Activated CD8-positive, alpha-beta memory T cell treated with anti-CD3 and anti-CD28 coated beads for 1 hour (primary cell): ENCODE measurements at places on chromosomes 6 and 20.

DNA sequence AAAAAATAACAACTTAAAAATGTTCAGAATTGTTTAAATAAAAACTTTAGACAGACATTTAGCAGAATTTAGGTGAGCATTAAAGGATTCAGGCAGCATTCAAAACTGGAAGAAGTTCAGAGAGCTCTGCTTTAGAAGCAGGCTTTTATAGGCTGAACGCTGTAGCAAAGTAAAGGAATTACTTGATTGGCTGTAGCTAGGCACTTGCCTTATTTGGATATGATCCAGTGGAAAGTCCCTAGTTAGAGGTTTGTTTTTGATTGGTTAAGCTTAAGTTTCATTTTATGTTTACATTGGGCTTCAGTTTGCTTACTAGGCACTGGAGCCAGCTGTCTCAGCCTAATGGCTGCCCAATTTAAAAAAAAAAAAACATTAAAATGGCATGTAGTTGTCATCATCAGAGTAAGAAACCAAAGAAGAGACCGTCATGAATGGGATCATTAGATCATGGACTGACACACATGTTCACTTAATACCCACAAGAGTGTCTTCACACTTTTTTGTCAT lies 65.1 kb downstream of the CBFA2T2 start:
- DNase-seq: no peak

- DNase-seq: no peak
These were observed 57.1 kb downstream of the MAP3K4 start for GRCh38 chr6:161048641-161049040.

DNA sequence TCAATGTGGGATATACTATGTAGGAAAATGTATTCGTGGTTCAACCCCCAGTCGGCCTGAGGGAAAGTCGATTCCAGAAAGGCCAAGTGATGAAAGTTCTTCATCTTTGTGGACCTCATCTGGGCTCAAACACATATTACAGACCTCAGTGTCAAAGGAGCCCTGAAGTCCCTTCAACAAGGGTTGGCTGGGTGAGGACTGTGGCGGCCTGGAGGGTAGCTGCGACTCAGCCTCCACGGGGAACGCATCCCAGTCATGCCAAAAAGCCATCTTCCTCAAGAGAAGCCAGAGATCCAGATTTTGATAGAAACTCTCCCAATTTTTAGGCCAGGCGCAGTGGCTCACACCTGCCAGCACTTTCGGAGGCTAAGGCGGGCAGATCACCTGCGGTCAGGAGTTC lies 158.6 kb upstream of the PTPN1 start:
- no peak for DNase-seq

DNA sequence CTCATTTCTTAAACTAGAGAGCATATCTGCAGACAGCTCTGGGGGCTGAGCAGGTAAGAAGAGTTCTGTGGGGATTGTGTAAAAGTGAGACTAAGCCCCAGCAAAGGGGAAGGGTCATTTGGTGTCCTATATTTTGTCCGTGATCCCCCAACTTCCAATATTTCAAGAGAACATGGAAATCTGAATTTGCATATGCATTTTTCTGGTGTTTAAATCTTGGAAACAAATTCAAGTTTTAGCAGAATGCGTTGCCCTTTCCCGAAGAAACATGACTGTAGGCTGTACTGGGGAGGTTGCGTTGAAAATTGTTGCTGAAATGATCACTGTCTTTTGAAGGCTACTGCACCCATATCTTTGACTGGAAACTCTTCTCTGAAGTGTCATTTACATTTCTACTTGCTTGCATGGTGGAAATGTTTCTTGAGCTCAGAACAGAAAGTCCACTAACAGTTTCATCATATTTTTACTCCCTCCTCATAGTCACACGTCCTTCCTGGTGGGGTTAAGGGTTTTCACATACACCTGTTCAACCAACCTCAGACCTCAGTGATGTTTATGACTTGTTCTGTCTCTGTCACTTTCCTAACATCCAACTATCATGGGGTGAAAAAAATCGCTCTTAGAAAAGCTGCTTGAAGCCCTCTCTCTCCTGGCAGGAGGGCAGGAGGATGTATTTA lies 140.3 kb downstream of the BCAS1 start:
- DNase-seq: no peak

- no peak for DNase-seq
These were observed 448.0 kb downstream of the TENT5A start for GRCh38 chr6:81304466-81304865.

- no peak for DNase-seq
These were observed 20.8 kb upstream of the EMILIN3 start for GRCh38 chr20:41387444-41387851.

- no peak for DNase-seq
These were observed 36.6 kb downstream of the ABRACL start for GRCh38 chr6:139064981-139065665.

DNA sequence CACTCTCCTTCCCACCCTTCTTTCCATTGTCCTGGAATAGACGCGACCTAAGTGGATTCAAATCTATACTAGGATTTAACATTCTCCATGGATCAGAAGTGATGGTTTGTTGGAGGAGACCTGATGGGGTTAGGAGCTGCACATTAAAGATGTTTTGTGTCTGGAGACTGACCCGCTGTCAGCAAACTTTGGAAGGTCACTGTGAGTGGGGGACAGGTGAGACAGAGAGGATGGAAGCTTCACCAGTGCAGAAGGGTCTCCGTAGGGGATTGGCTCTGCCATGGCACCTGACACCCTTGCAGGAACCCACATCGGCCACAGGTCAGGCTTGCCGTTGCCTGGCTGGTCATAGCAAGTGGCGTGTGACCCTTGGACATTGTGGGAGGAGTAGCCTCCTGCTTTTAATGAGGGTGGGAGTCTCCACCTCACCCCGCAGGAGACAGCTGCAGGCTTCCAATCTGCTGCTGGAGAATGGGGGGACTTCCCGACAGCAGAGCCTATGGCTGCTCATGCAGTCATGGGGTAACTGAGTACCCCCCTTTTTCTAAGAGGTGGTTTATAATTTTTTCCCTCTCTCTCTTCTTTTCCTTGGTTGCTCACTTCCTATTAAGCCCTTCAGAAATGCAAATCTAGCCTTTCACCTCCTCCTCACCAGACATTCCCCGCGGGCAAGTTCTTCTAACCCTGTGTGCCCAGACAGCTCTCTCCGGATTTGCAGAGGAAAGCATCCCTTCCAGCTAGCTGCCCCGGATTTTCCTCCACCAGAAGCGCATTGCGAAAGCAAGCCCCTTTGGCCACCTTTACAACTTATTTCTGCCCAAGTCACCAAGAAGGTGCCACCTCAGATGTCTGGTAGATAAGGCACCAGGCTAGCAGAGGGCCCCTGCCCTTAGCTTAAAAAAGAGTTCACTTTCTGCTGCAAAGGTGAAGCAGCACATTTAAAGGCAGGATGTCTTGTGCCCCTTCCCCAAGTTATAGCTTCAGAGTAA lies 53.5 kb downstream of the DACT2 start:
- DNase-seq: no peak

- no peak for DNase-seq
These were observed 32.1 kb downstream of the DAAM2 start for GRCh38 chr6:39824030-39824926.

DNA sequence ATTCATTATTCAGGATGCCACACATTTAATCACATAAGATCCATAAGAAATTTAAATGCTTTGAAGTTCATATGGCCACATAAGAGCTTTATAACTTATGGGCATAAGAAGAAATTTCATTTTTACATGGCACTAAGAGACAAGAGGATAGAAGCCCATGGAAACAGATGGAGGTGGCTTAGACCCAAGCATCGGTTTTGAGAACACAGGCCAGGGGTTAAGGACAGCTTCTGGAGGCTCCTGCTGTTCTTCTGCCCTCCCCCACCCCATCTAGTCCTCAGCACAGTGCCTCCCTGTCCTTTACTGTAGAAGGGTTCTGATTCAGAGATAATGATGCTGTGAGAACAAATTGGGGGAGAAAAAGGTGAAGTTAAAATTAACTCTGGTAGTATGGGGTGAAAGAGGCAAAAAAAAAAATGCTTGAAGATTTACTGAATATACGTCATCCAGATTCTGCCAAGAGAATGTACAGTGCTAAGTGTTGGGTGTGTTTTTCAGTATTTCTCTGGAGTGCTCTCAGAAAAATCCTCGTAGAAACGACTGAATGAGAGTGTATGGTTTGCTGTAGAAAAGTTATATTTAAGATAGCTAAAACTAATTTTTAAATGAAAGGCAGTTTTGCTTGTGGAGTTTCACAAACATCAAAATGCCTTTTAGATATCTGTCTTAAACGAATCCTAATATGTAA lies 539.7 kb downstream of the QKI start:
- DNase-seq: no peak

DNA sequence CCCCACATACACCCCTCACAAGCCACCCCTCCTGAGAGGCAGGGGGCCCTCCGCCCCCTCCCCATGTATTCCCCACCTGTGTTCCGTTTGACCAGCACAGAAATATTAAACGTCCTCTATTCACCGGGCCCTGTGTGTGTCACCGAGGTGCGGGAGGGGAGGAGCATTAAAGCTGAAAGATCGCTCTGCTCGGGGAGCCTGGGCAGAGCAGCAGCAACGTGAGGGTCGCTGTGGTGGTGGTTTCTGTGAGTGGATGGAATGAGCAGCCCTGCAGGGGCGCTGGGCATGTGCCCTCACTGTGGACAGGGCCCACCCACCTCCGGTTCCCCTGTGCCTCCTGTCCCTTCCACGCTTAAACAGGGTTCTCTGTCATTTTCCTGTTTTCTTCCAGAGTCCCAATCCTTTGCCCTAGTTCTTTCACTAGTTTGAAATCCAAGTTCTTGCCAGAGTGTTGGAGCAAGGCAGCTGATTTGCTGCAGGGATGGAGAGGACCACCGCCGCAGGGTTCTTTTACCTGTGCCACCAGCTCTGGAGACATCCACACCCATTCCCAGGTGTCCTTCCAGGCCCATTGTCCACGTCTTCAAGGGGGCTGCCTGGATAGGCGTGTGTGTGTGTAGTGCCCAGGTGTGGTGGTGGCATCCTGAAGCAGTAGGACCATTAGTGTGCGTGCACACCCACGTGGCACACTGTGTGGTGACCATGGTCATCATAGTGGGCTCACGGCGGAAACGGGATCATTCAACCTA lies 37.6 kb upstream of the MDFI start:
- no peak for DNase-seq
